ENCODE measurements at places on chromosomes 4 and X.
A peak's percentile ranks its signal among the peaks of the same experiment; 100 is the strongest.

DNA sequence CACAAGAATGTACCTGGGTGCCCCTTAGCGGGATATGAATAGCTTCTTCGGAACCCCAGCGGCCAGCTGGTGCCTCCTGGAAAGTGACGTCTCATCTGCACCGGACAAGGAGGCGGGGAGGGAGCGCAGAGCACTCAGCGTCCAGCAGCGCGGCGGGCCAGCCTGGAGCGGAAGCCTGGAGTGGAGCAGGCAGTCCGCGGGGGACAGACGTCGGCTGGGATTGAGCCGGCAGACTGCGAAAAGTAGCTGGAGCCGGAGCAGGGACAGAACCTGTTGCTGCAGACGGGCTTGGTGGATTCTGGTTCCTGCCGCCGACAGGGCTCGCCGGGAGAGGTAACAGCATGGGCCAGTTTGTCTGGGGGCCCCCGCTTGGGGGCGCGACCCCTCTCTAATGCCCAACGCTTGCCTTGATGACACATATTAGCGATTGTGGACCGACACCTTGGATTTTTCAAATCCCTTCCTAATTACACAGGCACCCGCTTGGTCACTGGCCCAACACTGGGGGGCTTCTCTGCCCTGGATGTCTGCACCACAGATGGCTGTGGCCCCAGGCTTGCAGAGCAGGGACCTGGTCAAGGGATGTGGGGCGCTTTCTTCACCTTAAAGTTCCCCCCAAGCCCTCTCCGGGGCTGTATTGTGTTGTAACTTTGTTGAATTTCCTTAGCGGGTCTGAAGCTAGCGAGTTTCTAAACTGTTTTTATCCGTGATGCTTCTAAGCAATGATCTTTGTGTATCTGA is at the start of gene NPFFR2:
Gene NPFFR2, plus strand, starts transcription at position 133 of the 741 bp plus-strand sequence. CDS start 96,592 bp downstream, outside the sequence.
- no peak for DNase-seq

DNA sequence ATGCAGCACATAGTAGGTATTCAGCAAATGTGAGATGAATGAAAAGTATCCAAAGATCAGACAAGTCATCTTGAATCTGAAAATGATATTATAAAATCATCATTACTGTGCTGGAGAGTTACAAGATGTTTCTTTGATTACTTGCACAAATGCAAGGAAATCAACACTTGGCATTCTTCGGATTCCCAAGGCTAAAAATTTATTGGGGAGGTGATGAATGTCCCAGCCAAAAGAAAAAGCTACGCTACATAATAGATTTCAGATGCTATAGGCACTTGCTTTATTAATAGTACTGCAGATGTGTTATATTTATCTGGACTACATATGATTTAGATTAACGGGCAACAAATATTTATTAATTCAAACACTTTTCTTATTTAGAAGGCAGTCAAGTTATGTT is 286.7 kb upstream of the TENM3 start:
- DNase-seq, result no peak

DNA sequence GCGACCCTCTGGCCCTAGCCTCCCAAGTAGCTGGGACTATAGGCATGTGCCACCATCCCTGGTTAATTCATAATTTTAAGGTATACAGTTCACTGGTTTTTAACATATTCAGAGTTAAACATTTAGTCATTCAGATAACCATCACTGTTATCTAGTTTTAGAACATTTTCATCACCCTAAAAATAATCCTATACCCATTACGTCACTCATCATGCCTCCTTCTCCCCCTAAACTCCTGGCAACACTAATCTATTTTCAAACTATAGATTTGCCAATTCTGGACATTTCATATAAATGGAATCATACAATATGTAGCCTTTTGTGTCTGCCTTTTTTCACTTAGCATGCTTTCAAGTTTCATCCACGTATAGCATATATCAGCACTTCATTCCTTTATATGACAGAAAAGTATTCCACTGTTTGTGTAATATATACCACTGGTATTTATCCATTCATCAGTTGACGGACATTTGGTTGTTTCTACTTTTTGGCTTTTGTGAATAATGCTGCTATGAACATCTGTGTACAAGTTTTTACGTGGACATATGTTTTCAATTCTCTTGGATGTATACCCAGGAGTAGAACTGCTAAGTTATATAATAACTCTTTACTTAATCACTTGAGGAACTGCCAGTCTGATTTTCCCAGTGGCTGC is 32.0 kb upstream of the RPS3A start:
- DNase-seq, result no peak

- peak; percentile 40 for DNase-seq
These were observed 502.7 kb upstream of the SMIM31 start for GRCh38 chr4:164251257-164251656.

- no peak for DNase-seq
These were observed 90.8 kb downstream of the IRF2 start for GRCh38 chr4:184383497-184384055.

DNA sequence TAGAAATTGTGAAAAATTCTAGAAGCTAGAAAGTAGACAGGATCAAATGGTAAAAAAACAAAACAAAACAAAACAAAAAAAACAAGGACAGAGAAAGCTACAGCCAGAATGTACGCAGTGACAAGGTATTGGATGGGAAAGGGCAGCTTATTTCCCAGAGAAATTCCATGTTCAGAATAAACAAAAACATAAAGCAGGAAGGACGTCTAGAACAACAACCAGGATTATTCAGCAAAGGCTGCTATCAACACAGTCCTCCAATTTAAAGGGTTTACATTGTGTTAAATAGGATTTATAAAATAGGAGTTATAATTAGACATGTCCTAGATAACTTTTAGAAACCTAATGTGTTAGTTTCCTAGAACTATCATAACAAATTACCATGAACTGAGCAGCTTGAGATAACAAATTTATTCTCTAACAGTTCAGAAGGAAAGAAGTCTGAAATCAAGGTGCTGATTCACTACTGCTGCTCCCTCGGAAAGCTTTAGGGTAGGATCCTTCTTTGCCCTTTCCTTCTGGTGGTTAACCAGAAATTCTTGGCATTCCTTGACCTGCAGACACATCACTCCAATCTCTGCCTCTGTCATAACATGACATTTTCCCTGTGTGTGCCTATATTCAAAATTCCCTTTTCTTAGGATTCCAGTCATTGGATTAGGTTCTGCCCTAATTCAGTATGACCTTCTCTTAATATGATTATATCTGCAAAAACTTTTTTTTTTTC is 175.6 kb downstream of the SNCA start:
- DNase-seq, result no peak

- DNase-seq, result peak; percentile 32
These were observed 1157.3 kb upstream of the AGA start for GRCh38 chr4:178599521-178599920.

DNA sequence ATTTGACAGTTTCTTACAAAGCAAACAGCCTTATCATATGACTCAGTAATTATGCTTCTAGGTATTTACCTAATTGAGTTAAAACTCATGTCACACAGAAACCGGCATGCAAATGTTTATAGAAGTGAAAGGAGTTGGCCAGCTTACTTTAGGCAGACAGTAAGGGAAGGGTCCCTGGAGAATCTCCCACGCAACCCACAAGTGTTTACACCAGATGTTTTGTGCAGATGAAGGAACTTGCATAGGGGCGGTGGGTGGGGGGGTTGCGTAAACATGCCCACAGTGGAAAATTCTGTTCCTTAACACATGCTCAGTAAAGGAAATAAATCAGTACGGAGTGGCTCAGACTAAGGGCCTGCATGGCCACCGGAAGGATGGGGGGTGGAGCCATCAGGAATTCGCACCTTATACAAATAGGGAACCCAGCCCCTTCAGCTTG is 330.5 kb upstream of the AADAT start:
- no peak for DNase-seq

DNA sequence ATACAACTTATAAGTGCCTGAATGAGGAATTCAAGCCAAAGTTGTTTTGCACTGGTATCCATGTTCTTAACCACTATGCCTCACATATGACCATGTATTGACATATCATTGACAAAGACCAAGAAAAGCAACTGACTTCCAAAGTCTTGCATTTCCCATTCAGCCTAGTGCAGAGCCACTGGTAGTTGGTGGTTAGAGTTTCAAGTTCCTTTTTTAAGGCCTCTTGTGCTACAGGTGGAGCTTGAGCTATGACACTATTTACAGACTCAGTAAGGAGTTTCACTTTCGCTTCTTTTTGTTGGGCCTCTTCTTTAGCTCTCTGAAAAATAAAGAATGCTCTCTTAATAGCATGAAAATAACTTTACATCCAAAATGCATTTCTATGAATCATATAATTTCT is 763.0 kb downstream of the DMD start:
- no peak for DNase-seq

DNA sequence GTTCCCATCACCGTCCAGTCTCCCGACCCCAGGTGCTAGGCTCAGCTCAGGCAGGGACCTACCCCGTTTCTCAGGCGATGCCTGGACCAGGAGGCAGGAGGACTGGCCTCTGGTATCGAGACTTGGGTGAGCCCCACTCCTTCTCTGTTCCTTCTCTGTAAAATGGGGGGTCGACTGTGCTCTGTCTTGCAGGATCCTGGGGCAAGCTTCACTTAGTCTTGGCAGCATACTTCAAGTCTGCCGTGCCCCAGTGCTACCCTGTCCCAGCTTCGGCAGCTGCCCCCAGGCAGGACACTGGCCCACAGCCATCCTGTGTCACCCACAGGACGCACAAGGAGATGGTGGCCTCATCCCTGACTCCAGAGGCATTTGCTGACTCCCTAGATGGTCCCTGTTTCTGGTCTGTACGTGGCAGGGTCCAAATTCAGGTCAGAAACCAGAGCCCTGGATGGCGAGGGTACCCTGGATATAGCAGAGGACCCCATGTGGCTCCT is 7.0 kb upstream of the HAUS7 start:
- DNase-seq, result no peak

DNA sequence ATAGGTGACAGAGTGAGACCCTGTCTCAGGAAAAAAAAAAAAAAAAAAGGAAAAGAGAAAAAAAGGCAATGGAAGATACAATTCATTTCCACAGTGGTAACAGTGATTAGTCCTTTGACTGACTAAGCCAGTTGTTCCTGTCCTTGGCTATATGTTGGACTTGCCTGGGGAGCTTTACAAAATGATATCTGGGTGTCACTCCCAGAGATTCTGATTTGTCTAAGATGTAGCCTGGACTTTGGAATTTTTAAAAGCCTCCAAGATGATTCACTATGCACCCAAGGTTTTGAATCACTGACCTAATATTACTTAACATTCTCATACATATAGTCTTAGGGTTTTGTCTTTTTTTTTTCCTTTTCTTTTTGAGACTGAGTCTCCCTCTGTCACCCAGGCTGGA is 16.9 kb downstream of the HELQ start:
- no peak for DNase-seq

- no peak for DNase-seq
These were observed 17.4 kb downstream of the GABRA4 start for GRCh38 chr4:46975812-46976553.

DNA sequence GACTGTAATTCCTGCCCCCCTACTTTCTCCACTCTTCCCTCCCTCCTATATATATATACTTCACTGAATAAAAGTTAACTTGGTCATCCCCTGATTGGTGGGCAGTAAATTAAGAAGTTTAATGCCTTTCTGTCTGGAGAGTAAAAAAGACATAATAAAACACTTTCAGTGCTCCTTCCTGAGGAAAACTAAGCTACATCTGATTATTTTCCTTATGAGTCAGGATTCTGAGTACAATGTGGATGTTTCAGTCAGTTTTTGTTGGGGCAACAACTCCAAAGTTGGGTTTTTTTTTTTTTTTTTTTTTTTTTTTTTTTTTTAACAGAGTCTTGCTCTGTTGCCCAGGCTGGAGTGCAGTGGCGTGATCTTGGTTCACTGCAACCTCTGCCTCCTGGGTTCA is 22.0 kb upstream of the SUPT20HL2 start:
- no peak for DNase-seq

DNA sequence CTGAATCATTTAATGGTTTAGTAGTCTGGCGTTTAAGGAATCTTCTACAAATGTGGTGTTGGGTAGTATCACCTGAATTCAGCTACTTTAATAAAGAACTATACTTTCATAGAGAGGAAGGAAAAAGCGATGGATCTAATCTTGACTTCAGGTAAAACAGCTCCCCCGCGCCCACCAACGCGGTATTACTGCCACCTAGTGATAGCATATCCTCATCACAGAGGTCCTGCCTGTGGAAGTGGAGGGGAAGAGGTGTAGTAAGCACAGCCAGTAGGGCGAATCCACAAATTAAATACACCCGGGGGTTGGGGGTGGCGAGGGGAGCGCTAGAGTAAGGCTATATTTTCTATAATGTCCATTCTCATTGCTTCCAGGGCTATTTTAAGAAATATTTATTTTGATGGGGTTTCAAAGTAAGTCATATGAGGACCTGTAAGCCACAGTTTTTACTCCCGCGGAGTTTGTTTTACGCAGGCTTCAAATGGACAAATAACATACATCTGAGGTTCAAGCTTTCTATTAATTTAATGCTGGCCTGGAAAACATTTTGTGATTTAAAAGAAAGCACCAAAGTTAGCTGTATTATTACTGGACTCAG is 8.3 kb upstream of the DAPP1 start:
- DNase-seq, result peak; percentile 59

DNA sequence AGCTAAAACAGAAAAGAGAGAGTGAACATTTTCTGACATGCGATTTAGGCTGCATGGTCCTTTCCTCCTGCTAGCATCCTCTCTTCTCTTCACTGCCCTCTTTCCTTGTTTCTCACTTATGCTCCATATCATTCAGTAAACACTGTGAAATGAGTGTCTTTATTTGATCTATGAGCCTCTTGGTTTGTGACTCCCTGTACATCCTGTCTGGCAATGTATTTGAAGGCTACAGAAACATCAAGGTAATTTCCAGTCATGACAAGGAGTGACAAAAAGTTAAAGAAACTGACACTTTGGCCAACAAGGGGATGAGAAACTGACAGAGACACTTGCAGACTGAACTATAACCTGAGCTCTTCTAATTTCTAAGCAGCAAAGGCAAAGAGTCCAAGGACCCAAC is 8.7 kb downstream of the FTHL17 start:
- no peak for DNase-seq

DNA sequence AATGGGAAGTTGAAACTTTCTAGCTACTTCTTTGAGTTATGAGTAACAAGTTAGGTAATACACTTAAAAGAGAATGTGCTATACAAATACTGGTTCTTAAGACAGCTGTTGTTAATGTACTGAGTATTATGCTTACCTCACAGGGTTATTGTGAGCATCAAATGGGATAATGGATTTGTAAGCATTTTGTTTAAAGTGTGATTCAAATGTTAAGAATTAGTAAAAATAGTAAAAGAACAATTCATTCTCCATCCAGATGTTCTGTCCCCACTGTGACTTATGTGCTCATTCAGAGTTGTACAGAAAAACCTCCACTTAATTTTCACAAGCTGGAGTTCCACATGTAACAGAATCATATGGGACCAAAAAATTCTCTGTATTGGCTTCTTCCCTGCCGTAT is 63.6 kb downstream of the AR start:
- DNase-seq, result no peak

DNA sequence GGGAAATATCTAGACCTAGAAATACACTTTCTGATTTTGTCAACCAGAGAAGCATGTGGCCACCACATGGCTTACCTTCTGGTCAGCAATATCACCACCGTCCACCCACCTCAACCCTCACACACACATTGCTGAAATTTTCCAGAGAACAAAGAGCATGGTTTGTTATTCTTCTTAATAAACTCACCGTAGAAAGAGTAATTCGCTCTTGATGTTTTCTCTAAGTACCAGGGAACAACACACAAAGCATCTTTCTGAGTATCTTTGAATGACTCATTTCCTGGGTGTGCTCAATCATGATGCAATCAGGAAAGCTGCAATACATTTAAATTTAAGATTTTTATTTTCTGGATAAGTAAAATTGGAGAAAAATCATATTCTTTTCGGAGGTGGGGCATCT is 24.7 kb upstream of the LRAT start:
- DNase-seq, result no peak

- DNase-seq, result no peak
These were observed 120.1 kb upstream of the MED14 start for GRCh38 chrX:40855411-40855810.
